Activated T-cell treated with anti-CD3 and anti-CD28 coated beads, Interleukin-2, amount 50 U/mL, for 24 hours (primary cell): ENCODE measurements at places on chromosomes 5 and 9.
A peak's percentile ranks its signal among the peaks of the same experiment; 100 is the strongest.

- no peak for DNase-seq
Measured at GRCh38 chr5:111236995-111237394, 12.8 kb downstream of the CAMK4 start.

GRCh38 chr9:137705906-137706305, 87.1 kb downstream of the EHMT1 start:
- DNase-seq, result no peak

DNA sequence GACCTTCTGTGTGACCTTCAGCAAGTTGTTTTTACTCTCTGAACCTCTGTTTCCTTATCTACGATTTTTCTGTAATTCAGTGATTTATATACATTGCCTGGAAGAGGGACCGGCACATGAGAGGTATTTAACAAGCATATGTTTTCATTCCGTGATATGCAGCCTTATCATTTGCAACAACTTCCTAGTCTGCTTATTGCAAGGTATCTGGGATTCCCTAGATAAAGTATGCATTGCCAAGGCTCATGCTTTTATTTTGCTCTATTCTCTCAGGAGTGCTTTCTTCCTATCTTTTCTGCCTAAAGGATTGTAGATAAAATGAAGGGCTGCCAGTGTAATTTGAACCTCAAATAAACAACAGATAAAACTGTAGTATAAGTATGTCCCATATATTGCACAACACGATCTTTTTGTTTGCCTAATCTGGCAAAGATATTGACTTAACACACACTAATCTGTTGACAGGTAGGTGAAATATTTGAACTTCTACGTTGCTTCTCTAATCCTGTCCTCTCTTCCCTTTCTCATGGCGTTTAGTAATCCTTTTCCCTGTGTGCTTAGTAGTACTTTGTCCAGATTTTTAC, 377.2 kb upstream of the TNC start:
- DNase-seq, result no peak

- DNase-seq, result no peak
Measured at GRCh38 chr5:68200288-68200687, 15.3 kb upstream of the PIK3R1 start.

GRCh38 chr5:57398413-57399093, 84.1 kb downstream of the ACTBL2 start:
- DNase-seq, result no peak

DNA sequence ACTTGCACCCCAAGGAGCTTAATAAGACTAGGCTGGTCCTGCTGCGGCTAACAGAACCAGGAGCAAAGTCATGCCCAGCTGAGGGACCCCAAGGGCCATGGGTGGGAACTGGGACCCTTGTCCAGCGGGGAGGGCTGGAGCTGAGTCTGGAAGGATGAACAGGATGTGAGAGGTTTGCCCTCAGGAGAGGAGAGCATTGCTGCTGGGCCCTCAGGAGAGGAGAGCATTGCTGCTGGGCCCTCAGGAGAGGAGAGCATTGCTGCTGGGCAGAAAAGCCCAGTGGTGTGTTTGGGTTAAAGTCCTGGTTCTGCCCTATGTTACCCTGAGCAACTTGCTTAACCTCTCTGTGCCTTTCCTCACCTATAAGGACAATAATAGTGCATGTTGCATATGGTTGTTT, 125.8 kb downstream of the MACROH2A1 start:
- no peak for DNase-seq

- no peak for DNase-seq
Measured at GRCh38 chr5:59034498-59035186, 451.8 kb downstream of the RAB3C start.

- DNase-seq, result no peak
Measured at GRCh38 chr9:85173967-85174366, 504.4 kb downstream of the NTRK2 start.

DNA sequence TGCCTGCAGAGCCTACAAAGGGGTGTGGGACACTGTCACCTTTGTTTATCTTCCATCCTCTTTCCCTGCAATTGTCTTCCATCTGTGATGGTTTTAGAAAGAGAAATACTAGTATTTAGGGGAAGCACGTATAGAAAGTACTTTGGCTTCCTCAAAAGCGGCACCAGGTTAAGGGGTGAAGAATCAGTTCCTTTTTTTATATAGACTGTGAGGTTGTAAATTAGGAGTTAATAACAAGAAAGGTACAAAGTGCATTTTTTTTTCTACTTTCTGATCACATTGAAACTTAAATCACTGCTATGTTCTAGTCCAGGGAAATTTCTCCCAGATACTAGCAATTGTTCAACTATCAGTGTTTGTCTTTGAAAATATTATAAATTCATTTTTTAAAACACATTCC, 219.3 kb downstream of the CEMIP2 start:
- DNase-seq, result no peak

- DNase-seq, result no peak
Measured at GRCh38 chr5:95949810-95950209, 11.8 kb downstream of the ELL2 start.

GRCh38 chr5:158473016-158473635, 614.2 kb upstream of the CLINT1 start:
- no peak for DNase-seq

DNA sequence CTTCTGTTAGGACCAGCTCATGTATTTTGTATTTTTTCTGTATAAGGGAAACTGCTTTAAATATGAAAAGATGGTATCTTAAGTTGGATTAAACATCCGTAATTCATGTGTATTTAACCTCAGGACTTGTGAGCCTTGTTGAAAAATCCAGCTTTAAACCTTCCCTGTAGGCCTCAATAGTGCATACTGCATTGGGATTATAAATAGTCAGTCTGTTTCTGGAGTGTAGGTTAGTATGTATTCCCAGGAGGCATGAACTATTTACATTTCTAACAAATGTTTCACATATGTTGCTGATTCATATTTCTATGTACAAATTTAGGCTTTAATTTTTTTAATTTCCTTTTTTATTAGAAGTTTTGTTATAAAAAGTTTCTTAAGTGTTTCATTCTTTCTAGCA, 137.9 kb upstream of the GRHPR start:
- DNase-seq, result no peak

DNA sequence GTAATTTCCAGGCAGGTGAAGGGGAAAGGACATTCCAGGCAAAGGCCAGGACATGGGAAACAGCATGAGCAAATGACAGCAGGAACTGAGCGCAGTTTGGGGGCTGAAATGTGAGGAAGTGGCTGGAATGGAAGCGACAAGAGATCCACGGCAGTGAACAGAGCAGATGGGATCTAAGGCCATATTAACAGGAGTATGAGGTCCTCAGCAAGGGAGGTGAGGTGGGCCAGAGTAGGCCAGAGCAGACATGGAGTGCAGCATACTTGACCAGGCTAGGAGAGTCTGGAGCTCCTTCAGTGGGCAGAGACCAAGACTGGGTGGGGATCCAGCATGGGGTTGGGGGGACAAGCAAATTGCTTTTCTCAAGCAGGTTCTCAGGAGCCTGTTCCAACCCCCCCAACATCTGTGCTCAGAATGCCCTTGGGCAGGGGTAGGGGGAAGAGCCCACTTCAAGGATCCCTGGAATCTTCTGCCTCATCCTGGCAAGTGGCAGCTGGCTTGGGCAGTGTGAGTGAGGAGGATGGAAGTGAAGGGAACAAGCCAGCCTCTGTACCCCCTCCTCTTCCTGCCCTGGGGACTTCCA, 34.5 kb downstream of the DAB2IP start:
- no peak for DNase-seq

GRCh38 chr5:177113566-177114424, 19.8 kb upstream of the NSD1 start:
- DNase-seq, result peak; percentile 88

DNA sequence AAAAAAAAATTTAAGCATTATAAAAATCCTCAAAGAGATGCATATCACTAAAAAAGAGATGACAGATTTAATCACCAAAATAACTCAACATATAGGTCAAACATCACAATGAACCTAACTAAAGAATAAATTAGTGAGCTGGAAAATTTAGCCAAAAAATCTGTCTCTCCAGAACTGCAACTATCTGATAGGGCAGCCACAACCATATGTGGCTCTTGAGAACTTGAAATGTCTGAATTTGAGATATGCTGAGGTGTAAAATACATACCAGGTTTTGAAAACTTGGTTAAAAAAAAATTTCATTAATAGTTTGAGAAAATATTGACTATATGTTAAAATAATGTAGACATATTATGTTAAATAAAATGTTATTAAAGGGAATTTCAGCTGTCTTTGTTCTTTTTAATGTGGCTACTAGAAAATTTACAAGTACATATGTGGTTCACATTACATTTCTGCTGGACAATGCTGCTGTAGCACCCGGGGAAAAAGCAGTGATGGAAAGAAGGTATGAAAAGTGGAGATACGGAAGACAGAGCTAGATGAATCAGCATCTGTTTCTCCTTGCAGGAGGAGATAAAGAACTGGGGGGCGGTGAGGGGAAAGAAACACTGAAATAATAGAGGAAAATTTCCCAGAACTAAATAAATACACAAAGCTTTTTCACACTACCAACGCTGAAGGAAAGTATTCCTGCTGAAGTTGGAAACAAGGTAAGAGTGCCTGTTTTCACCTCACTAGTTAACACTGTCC, 66.1 kb downstream of the DCP2 start:
- DNase-seq, result no peak

- DNase-seq, result no peak
Measured at GRCh38 chr5:112146323-112147226, 272.5 kb downstream of the EPB41L4A start.

DNA sequence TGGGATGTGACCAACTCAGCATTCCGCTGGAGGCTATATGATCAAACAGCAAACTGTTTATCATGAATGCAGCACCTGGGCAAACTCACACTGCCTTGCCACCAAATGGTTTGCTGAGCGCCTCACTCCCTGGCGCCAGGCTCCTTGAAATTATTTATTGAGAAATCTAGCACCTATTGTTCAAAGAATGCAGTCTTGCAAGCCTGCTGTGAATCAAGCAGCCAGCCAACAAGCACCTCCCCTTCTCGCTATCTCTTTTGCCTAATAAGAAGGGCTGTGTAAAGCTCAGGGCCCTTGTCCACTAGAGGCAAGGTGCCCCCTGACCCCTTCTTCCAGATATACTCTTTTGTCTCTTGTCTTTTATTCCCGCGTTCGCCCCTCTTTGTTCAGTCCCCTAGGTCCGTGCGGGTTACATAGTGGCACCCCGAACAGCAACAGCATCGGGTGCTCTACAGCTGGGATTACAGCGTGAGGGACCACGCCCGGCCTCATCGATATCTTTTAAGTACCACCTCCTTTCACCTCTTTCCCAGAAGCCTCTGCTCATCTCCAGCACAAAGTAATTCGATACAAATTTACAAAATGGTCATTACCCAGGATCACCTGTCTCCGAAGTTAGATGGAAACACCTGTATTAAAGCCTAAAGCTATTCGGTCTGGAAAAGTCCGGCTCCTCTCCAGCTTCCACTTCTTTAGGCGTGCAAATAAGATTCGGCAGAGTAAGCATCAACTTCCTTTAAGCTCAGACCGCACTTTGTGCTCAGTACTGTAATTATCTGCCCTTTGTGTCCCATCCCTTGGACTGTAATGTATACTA, 896 bp downstream of the RIGI start:
- DNase-seq, result peak; percentile 47

DNA sequence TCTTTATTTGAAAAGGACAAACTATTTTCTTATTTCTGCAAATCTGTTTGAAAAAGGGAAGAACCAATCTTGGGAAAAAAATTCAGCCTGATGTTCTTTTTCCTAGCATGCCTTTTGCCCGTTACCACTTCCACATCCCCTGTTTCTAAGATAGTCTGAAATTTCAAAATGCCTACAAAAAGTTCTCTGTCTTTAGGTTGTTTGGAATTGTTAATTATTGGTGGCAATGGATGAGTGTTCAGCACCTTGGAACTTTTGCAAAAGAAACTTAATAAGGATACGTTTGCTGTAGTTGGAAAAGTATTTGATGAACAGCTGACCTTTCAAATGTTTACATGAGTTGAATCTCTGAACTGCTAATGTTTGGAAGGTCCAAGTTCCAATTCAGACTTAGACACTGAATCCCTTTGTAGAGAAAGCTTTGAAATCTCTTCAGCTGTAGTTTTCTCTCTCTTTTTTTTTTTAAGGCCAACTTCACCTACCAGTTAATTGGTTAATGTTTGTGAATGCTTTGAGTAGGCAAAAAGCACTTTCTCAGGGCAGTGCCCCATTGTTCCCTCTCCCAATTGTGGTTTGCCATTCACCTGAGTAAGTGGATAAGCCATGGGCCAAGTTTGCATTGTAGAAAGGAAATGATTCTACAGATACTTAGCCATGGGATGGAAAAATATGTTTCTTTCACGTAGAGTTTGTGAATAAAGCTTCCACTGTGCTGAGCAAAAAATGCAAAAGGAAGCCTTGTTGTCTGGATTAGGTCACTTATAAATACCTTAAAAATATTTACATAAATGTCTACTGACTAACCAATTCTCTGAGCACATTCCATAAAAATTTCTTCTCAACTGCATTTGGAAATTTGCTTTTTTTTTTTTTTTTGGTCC, 156.4 kb upstream of the ELL2 start:
- no peak for DNase-seq

DNA sequence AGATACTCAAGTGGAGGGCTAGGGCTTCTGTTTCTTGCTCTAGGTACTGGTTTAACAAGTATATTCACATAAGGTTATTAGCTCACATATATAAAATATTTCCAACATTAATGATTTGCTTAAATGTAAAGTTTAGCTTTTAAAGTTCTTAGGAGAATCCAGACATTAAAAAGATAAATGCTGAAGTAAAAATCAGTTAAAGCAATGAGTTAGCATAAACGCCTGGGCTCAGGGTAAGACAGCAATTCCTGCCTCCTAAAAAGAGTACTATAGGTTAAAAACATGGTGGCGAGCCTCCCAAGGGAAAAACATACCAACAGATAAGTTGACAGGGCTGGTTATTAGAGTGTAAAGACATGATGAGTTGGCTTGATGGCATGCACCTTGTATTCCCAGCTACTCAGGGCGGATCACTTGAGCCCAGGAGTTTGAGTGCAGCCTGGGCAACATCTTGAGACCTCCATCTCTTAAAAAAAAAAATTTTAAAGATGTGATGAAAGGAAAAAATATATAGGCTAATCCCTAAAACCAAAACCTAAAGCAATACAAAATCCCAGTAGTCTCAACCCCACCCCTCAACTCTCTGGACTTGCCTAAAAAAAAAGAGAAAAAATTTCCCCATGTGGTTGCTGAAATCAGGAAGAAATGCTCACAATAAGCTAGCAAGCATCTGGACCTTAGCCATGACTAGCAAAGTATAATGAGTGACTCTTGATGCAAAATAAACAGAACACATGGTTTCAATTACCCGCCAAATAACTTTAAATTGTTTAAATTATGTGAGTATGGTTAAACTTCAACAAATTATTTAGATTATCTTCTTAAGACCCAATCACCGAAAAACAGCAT, 3.6 kb downstream of the GOLPH3 start:
- no peak for DNase-seq

GRCh38 chr5:16881251-16881650, 54.8 kb downstream of the MYO10 start:
- DNase-seq, result no peak

GRCh38 chr9:27924502-27924901, 351.2 kb upstream of the C9orf72 start:
- no peak for DNase-seq

- DNase-seq, result no peak
Measured at GRCh38 chr5:10876006-10876744, 115.1 kb upstream of the DAP start.

- DNase-seq, result no peak
Measured at GRCh38 chr9:112898872-112899311, 8.2 kb upstream of the SLC46A2 start.
